ENCODE measurements at places on chromosomes 13 and 19.

GRCh38 chr19:18391509-18392075 is 5.6 kb downstream of the GDF15 start:
- no peak for DNase-seq

- DNase-seq, result no peak
Observed at GRCh38 chr19:53877361-53877766, 4.6 kb upstream of the PRKCG start.

DNA sequence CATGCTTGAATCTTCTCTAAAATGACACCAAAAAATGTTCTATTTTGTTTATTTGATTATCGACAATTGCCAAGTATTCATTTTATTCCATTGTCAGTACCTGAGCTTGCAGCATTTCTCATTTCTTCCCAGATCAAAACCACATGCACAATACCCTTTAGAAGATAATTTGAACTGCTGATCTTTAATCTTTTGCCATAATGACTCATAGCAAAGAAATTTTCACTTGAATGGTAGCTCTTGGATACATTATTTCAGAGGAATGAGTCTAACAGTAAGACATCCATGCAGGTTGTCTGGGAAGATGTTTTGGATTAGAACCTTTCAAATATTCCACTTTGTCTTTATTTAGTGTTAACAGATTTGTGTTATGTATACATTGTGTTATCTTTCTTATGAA is 42.0 kb upstream of the RXFP2 start:
- no peak for DNase-seq

DNA sequence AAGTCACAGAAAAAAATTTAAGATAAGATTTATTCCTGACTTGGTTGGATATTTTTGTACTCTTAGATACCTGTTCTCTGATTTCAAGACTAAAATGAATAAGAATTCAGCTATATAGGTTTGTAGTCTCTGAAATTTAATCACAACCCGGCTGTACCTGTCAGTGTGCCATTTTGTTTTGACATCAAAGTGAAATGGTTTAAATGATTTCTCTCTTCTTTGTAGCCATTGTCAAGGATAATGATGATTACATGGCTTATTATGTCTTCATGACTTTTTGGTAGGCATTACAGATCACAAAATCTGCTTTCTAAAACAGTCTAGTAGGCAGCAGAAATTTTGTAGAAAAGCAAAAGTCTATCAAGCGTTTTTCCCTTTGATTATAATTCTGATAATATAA is 72.5 kb downstream of the PCDH17 start:
- DNase-seq, result peak; percentile 12

- peak; percentile 29 for DNase-seq
Observed at GRCh38 chr19:16325161-16325527, 518 bp downstream of the KLF2 start.

DNA sequence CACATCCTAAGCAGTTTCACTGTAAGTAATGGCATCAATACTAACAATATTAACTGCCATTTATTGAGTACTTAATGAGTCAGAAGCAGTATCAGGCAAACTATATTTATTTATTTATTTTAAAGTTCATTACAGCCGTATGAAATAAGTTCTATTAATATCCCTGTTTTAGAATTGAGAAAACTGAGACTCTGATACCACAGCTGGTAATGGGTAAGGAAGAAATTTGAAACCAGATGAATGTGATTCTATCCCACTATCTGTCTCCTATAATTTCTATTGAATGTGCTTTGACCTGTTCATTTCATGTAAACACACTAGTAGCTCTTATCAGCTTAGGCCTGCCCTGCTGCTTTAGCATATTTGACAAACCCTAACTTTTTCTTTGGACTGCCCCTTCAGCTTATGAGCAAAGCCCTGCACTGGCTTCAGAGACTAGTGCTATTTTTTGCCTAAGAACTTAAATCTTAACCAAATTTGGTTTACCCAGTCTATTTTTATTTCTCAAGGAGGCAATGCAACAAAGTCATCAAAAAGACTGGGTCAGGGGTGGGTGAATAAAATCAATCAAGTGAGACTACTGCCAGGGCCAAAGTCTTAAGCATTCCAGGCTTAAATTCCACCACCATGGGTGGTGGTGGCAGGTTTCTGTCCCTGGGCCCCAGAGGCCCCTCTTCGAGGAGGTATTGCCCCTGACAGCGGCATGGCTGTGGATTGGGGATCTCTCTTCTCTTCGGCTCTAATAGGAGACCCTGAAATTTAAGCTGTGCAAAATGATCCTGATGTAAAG is 143.4 kb downstream of the DLEU7 start:
- DNase-seq, result no peak

DNA sequence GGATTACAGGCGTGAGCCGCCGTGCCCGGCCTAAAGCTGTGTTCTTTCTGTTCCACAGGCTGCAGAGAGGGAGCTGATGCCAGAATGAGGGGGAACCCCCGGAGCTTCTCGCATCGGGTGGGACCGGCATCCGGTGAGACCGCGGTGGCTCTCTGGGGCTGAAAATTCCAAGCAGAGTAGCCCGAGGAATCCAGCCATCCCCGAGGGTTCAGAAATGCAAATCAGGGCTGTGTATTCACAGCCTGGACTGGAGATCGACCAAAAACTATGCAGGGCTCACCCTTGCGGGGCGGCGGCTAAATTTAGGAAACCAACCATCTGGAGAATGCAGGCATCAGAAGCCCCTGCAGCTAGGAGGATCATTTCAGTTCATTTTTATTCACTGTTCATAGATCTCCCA is 99.2 kb downstream of the GNG7 start:
- no peak for DNase-seq

DNA sequence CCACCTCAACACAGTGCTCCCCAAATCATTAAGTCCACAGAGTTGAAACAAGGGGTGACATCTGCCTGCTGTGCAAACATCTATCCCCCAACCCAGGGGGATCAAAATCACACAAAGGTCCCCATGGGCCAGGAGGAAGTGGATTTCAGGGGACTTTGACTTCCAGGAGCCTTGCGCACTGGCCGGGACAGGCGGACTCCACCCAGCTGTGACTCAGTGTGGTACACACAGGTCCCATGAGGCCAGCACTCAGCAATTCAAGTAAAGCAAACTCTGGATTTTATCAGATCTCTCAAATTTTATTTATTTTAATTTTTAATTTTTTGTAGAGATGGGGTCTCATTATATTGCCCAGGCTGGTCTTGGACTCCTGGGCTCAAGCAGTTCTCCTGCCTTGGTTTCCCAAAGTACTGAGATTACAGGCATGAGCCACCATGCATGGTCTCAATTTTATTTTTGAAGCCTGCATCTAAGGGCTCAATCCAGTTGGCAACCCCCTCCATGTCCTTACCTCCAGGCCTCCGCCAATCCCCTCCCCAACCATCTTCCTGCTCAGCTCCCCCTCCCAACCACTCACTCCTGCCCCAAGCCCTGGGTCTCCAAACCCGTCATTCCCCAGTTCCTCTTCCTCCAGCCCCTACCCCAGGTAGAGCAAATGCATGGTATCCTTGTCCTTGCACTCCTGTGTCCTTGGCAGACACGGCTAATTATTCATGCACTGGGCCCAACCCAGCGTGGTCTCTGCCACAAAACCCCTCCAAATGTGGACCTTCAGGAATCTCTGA is 18.2 kb downstream of the ARHGAP33 start:
- no peak for DNase-seq

DNA sequence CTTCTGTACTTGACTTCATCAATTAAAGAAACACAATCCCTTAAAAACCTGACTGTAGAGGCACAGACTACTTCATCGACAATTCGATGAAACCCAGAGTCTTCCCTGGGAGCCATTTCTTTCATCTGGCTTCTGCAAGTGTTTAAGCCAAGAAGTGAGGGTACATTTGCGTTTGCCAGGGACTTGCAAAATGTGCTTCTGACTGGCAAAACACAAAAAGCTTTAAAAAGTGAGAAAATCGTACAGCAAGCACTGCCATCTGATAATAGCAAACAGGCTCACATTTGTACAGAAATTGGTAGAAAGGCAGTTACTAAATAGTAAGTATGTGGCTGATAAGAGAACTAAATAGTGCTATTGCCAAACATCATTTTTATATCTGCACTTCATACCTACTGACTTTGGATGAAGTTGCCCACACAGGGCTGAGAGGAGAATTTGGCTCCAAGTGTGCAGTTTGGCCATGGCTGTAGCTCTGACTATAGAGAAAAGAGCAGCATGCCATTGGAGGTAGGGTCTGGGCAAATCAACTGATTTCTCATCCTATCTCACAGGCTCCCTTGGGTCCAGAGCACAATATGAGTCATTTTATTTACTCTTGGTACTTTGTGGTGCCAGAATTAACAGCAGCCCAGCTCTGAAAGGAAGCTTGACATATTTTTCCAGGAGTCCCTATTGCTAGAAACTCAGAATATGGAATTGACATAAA is 358.1 kb downstream of the OXGR1 start:
- no peak for DNase-seq

DNA sequence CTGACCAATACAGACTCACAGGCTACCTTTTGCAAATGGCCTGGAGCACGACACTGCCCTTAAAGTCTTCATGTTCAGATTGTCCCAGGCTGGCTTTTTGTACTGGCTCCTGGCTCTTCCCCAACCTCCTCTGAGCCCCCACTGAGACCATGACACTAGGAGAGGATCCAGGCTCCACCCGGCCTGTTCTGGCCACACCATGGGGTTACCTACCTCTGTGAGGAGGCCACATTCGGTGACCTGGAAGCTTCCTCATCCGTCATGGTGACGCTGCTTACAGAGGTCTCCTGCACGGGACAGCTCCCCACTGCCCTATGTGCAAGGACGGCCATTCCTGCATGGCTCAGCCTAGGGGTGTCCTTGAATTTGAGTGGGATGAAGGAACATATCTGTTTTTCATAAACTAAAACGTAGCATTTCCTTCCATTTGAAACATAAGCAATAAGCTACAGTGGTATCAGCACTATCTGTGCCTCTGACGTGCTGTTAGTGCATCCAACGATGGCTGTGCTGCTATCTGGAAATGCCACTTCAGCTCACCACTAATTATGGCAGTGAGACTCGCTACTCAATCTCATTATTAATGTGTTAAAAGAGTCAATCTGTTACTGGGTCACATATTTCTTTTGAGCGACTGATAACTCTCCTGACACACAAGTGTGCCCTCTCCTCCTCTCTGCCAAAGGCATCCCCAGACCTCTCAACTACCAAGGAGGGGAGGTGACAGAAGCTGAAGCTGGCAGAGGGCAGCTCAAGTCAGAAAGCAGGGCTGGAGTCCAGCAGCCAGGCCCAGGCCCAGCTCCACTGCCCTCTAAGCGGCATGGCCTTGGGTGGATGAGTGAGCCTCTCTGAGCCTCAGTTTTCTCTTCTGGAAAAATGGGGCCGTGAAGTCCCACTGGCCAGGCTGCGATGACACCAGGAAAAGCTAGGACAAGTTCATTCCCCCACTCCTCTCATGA is 29.6 kb downstream of the ELL start:
- no peak for DNase-seq

DNA sequence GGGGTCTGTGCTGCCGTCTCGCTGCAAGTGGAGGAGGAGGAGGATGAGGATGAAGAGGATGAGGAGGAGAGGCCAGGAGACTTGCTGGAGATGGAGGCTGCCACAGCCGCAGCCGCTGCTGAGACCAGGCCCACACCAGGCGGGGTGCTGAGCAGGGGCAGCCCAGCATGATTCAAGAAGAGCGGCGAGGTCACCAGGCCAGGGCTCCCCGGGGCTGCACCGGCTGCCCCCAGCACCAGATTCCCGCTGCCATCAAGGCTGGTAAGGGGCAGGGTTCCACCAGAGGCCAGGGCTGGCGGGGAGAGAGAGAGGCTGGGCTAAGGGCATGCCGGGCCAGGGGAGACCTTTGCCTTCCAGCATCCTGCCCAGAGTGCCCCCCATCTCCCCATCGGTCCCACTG is 15.3 kb downstream of the ZNF574 start:
- DNase-seq, result no peak

- DNase-seq, result no peak
Observed at GRCh38 chr13:74043237-74043636, 91.0 kb downstream of the KLF12 start.

- no peak for DNase-seq
Observed at GRCh38 chr13:25990801-25991200, 61.0 kb downstream of the SHISA2 start.

- peak; percentile 84 for DNase-seq
Observed at GRCh38 chr19:13764101-13764807, at the start of gene MRI1. MRI1 (plus strand) TSS chr19:13764522; CDS start chr19:13764589, 67 bp downstream.

DNA sequence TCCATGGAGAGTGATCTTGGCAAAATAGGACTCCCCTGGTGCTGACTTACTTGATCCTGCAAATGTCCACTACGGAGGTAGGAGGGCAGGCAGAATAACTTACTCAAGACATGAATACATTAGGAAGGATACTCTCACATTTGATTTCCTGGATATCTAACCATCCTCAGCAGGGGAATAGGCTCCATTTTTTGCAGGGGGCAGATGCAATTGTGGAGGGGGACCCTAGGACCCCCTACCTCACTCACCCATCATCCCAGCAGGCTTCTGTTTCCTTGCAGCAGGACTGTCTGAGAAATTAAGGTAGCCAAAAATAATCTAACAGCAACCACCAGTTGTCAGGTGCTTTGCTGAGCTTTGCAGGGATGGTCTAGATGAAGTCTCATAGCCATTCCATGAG is 482.0 kb downstream of the ZNF536 start:
- no peak for DNase-seq

- peak; percentile 25 for DNase-seq
Observed at GRCh38 chr13:26228096-26228495, 6.0 kb upstream of the RNF6 start.

- DNase-seq, result peak; percentile 57
Observed at GRCh38 chr13:32045982-32046785, 14.6 kb downstream of the FRY start.

GRCh38 chr19:410243-410781 is 1.4 kb upstream of the C2CD4C start:
- no peak for DNase-seq

GRCh38 chr19:45468159-45468651 is 409 bp downstream of the FOSB start:
- DNase-seq, result no peak

DNA sequence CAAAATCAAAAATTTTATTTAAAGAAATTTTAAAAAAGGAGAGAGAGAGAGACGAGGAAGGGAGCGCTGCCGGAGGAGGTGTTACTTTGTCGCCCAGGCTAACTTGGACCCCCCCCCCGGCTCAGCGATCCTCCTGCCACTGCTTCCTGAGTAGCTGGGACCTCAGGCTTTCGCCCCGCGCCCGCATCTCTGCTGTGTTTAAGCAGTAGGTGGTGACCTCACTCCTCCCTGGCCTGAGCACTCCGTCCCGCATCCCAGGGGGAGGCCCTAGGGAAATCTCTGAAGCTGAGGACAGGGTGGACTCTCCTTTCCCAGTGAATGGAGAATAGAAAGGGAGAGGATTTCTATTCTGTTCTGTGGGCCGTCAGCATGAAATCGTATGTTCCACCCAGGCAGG is 485 bp upstream of the ZNF845 start:
- peak; percentile 76 for DNase-seq

GRCh38 chr19:30332445-30333234 is 39.5 kb upstream of the ZNF536 start:
- DNase-seq, result no peak

Measured in NCI-H69 (cell line).